Mucosa of gallbladder (tissue), 1 donor: ENCODE measurements at places on chromosomes 7 and 10. TPM values are rescaled to one million over a fixed set of nuclear protein-coding genes. Genes with fewer than 3 reads are reported as not detected.

The NUTM2E gene
- total RNA-seq = 0.06 TPM

The LMOD2 gene
- total RNA-seq = not detected

The POLR3A gene
- 12.1 TPM for total RNA-seq

The SH2B2 gene
- 7.2 TPM for total RNA-seq

The CHN2 gene
- total RNA-seq = 24.7 TPM

The JCAD gene
- 25.8 TPM for total RNA-seq
